ENCODE measurements at places on chromosomes 12 and 14.

- no peak for DNase-seq
These were observed 15.8 kb upstream of the VPS33A start for GRCh38 chr12:122282061-122282460.

DNA sequence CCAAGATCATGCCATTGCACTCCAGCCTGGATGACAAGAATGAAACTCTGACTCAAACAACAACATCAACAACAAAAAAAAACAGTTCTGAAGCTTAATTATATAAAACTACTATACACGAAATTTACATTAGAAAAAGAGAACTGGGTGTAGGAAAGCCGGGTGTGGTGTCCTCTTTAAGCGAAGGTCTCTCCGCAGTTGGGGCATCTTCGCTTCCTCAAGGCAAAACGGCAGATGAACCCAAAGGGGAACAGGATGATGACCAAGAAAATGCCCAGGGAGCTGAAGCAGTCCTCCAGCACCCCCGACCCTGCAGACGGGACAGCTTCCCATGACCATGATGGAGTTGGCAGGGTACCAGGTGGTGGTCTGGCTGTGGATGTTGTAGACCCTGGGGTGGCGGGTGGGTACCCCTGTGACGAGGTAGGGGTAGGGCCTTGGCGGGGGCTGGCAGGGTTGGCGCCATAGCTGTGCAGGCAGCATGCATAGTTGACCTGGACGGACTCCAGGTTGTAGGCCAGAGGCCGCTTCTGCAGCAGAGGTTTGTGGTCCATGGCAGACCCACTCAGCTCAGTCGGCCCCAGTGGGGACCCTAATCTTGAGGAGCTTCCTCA is 18.2 kb upstream of the BCAT1 start:
- no peak for DNase-seq

GRCh38 chr12:85425926-85426325 is 145.9 kb downstream of the ALX1 start:
- DNase-seq, result no peak

GRCh38 chr12:3313675-3314663 is 177.0 kb upstream of the PRMT8 start:
- DNase-seq, result no peak

GRCh38 chr12:114669401-114670290 is 14.3 kb downstream of the TBX3 start:
- DNase-seq, result no peak

GRCh38 chr12:50949801-50950302 is 2.5 kb upstream of the HIGD1C start:
- DNase-seq, result no peak

DNA sequence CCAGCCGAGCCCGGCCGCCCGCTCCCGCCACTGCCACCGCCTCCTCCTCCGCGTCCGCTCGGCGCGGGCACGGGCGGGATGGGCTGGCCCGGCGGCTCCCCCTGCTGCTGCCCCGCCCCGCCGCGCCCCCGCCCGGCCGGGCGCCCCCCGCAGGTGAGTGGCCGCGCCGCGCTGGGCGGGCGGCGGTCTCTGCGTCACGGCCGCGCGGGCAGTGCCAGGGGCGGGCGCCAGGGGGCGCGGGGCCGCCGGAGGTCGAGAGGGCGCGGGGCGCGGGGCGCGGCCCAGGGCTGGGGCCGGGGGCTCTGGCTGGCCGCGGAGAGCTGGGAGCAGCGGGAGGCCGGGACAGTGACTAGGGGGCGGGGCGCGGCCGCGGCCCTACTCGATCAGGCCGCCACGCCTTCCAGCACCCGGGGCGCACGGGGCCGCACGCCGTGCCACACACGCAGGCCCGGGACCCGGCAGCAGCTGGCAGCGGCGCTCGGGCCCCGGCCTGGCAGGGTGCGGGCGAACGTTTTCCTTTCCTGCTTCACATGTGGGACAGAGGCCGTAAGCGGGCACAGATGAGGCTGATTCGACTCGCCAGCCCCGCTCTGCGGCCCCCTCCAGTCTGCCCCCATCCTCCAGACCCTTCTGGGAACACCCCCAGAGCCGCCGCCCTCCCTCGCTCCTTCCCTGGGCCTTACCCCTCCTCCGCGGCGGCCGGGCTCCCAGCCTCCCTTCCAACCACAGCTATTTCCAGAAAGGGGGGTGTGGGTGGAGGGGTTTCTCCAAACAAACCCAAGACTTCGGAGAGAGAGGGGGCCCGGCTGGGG is 2.4 kb upstream of the TNS2 start:
- peak; percentile 25 for DNase-seq

DNA sequence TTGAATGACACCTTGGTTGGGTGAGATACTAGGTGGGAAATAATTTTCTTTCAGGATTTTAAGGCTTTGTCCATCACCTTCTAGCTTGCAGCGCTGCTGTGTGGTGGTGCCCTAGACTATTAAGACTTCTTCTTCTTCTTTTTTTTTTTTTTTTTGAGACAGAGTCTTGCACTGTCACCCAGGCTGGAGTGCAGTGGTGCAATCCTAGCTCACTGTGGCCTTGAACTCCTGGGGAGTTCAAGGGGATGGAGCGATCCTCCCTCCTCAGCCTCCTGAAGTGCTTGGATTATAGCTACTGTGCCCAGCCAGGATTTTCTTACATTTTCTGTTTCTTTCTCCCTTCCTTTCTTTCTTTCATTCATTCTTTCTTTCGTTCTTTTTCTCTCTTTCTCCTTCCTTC is 10.3 kb upstream of the MTA1 start:
- DNase-seq, result no peak

GRCh38 chr12:132123970-132124765 is 20.0 kb downstream of the DDX51 start:
- no peak for DNase-seq

- DNase-seq, result no peak
These were observed 36.1 kb downstream of the CPSF6 start for GRCh38 chr12:69275471-69275891.

GRCh38 chr14:86491743-86492142 is 961.8 kb downstream of the FLRT2 start:
- no peak for DNase-seq

GRCh38 chr14:55097881-55098560 is 31.0 kb upstream of the LGALS3 start:
- DNase-seq, result peak; percentile 30

GRCh38 chr12:68530965-68531364 is 79.7 kb upstream of the RAP1B start:
- DNase-seq, result no peak

GRCh38 chr12:14066021-14066420 is 84.6 kb upstream of the GRIN2B start:
- DNase-seq, result no peak
